ENCODE measurements at places on chromosomes 6 and 20. TPM values are rescaled to one million over a fixed set of nuclear protein-coding genes. Genes with fewer than 3 reads are reported as not detected.
A peak's percentile ranks its signal among the peaks of the same experiment; 100 is the strongest.

- DNase-seq: no peak
These were observed 29.5 kb upstream of the BHLHE23 start for GRCh38 chr20:63036291-63036690.

- no peak for DNase-seq
These were observed 71.4 kb upstream of the PBOV1 start for GRCh38 chr6:138289739-138290138.

DNA sequence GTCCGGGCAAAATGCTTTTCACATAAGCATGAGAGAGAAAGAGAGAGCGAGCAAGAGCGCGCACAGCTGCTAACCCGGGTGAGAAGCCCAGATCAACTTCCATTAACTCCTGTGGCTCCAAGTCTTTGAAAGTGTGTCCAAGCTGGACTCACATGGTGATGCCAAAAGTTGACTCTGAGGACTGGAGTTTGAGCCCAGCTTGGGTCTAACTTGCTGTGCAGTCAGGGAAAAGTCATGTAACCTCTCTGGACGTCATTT, 357.2 kb upstream of the SULF2 start:
- no peak for DNase-seq

Gene PTCRA
- total RNA-seq: not detected

DNA sequence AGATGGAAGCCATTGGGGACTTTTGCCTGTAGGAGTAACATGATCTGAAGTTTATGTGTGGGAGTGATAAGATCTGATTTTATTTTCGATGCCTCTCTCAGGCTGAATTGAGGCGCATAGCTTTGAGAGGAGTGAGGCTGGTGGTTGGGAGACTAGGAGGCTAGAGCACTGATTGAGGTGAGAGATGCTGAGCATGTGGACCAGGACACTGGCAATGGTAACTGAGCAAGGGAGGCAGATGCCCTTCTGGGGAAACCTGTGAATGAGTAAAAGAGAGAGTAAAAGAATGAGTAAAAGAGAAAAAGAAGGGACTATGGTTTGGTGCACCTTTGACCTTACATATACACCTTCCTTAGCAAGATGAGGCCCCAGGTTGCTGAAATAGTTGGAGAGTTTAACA, 3.0 kb downstream of the RRP36 start:
- no peak for DNase-seq

Gene AHI1
- 12.8 TPM for total RNA-seq

Gene FOXF2
- not detected for total RNA-seq

Gene FHL5
- total RNA-seq: not detected

- DNase-seq: peak; percentile 20
These were observed 3.9 kb downstream of the NOL4L start for GRCh38 chr20:32580970-32581838.

Gene PACRG
- not detected for total RNA-seq

- no peak for DNase-seq
These were observed 24.9 kb downstream of the BLTP3A start for GRCh38 chr6:34816635-34817301.

Gene TRIM15
- total RNA-seq: not detected

Gene BPIFB1
- not detected for total RNA-seq

DNA sequence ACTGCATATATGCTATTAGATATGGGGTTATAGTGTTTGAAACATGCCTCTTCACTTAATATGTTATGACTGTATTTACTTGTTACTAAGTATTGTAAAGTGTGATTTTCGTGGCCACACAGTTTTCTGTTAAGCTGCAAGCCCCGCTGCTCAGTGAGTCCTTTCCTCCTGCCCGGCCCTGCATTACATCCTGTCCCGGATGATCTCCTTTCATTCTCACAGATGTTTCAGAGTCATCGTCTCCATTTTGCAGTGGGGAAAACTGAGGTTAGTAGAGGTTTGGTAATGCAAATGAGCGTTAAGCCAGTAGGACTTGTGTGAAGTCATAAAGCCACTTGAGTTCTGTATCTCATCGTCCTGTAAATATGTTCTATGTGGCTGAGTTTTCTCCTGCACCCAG, 155.5 kb downstream of the CFAP61 start:
- DNase-seq: no peak

DNA sequence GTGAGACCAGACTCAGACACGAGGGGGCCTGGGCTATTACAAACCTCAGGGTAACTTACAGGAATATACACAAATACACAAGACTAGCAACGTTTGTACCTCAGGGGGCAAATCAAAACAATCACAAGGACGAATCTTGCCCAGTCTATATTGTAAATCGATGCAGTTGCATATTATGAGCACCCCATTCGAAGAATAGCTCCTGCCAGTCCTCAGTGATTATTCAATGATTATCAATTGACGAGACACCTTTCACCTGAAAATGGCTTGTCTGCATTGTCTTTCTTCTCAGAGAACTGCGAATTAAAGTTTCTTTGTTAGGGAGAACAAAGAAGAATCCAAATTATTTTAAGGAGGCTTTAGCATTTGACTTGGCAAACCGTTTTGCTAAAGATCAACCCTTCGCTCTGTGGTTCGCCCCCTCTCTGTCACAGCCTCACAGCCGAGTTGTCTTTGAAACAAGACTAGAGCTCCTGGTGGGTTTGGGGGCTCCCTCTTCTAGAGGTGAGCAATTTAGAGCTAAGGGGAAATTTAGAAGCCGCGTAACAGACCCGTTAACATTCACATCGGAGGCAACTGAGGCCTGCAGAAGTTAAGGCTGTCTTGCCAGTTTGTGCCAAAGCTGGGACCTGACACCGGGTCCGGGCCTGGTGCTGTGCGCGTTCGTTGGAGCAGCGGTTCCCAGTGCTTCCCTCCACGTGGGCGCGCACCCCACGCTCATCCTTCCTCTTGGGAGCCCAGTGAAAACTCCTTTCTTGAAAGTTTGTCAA, 24.9 kb upstream of the MAP3K7 start:
- no peak for DNase-seq

Gene NMBR
- not detected for total RNA-seq

DNA sequence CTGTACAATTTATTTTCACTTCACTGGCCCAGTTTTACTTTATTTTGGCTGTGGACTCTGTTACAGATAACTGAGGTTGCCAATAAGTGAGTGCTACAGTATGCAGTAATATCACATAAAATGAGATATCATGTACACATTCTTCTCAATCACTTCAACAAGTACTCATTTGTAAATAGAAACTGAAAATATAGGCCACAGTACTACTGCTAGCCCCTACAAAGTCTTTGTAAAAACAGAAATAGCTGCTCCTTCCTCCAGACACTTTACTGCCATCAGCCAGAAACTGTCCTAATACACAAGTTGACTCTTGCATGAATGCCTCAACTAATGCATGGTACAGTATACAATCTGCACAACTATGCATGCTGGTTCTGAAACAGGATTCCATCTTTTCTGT, 9.2 kb downstream of the DTNBP1 start:
- DNase-seq: no peak

GRCh38 chr6:168711666-168712300, 270.8 kb downstream of the SMOC2 start:
- no peak for DNase-seq

Gene C6orf136
- 29.3 TPM for total RNA-seq

DNA sequence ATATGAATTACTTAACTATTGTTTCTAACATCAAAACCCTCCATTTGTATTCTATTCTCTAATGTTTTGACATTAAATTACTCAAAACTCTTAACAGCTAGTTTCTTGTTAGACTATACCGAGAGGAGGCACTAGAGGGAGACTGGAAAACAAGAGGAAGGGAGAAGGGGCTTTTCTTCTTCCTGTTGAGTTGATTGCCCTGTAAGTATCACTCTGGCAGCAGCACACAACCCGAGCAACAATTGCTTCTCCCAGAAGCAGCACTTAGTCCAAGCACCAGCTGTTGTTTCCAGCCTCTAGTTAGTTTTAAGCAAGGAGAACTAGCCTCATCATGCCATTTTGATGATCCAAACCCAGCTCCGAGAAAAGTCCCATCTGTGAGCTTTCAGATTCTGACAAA, 603.8 kb downstream of the PRKN start:
- no peak for DNase-seq

DNA sequence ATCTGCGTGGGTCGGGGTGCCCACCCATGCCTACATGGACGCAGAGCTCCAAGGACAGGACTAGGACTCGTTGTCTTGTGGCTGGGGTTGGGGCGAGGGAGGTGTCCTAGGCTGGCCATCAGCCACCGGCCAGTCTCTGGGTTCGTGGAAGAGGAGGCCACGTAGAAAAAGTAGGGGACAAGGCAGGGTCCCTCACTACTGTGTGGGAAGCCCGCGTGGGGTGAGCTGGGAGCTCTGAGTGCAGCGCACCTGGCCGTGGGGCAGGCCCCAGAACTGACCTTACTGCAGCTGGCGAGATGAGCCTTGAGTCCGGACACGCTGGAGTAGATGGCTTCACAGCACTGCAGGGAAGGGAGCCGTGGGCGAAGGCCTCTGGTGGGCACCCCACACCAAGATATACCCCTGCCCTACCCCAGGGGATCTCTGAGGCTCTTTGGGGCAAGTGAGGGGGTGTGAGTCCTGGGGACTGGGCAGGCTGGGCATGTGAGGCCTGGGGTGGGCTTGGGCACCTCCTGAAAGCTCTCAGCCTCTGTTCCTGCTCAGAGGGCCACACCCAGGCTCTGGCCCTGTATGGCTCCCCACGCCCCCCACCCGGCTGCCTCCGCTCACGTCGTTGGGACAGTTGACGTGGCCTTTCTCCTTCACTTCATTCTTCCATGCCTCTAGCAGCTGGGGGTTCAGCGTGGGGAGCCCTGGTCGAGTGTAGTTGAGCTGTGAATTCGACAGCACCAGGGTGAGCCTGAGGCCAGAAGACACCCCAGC, 5.6 kb upstream of the UCKL1 start:
- no peak for DNase-seq

- no peak for DNase-seq
These were observed 28.3 kb downstream of the METTL24 start for GRCh38 chr6:110329714-110330436.

DNA sequence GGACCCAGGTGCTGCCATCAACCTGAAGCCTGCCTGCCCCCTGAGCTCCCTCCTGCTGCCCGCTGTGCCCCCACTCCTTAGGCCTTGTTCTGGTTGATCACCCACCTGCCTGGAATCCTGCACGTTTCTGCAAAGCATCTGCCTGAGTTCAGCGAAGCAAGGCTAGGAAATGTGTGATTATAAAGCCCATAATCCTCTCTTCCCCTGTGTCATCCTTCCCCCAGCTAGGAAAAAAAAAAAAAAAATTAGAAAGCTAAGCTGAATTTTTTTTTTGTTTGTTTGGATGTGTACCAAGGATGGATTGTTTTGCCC, 93.2 kb downstream of the FOXA2 start:
- no peak for DNase-seq

- DNase-seq: no peak
These were observed 30.9 kb downstream of the BFSP1 start for GRCh38 chr20:17500271-17500670.

DNA sequence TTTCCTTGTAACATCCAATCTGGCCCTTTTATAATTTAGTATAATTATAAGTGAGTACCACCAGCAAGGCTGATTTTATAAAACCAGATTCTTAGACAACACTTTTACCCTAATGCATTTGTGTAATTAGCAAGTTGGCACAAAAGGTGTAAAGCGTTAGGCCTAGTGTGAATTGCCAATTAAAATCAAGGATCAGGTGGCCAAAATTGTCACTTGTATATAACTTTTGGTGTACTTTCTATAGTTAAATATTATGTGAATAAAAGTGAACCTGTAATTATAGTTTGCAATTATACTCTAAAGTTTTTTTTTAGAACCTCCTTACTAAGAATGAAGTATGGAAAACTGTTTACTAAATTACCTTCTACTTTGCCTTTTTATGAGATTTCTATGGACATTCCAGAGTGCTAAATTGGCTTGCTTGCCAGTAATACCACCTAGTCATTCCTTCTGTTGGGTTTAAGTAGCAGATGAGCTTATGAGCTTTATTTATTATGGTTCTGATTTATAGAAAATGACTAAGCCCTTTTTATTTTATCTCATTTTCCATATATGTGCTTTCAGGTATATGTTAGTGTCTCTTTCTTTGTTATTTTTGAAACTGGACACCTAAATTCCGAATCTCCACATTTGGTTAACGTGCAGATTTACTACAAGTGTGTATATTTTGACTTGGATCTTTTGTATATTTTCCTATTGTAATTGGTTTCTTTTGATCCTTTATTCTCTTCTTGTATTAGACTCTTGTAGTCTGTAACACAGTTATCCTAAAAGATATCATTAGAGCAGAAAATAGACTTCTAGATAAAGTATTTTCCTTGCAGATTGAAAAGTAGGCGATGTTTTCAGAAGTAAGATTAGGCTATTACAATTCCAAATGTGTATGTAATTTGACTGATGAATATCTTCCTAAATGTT, 3.9 kb downstream of the STXBP5 start:
- no peak for DNase-seq

- no peak for DNase-seq
These were observed 8.5 kb downstream of the IGF2R start for GRCh38 chr6:159977255-159977903.

GRCh38 chr6:35008858-35009257, 119.8 kb downstream of the ANKS1A start:
- no peak for DNase-seq

DNA sequence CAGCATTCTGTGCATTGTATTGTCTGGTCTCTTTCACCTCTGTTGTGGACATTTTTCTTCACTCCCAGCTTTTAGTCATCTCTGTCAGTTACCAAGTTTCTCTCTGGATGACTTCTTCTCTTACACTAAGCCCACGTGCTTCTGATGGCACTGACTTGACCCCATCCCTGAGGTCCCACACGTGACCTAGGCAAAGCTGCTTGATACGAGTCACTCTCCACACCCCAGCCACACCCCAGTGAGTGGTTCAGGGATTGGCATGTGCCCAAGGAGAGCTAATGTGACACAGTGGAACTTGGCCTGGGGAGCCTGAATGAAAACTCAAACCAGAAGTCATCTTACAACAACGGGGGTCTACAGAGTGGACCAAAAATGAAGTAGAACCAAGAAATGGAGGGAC, 32.2 kb downstream of the HTR1E start:
- no peak for DNase-seq

DNA sequence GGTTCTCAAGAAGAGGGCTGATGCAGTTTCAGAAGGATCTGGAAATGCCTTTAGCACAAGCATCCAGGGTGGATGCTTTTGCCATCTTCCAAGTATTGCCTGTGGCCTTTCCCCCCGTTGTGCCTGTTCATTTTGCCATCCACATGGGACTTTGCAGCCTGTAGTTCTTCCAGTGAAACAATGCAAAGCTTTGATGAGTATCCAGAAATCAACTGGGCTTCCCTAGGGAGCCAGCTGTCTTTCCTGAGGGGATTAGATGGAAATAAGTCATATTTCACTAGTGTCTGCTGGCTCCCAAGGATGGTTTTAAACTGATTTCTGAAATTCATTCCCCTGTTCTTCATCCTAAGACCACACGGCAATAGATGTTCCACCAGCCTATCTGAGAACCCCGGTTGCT, 63.3 kb downstream of the CAP2 start:
- no peak for DNase-seq
